ENCODE measurements at places on chromosomes 12 and 14.

GRCh38 chr12:122845041-122845864 lies 10.0 kb downstream of the HIP1R start:
- no peak for DNase-seq

DNA sequence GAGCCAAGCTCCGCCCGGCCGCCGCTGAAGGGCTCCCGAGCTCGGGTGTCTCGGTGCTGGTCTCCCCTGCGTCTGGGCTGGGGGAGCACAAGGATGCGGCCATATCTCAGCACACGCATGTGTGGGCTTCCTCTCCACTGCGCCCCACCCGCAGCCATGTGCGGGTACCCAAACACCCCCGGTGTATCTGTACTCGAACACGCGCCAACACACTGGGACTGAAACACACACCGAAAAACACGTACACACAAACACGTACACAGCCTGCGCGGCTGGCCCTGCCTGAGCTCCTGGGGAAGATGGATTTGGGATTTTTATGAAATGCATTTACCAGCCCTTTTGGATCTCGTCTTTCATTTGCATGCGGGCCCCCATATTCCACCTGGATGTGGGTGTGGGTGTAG lies 897 bp upstream of the TBX3 start:
- DNase-seq = no peak

DNA sequence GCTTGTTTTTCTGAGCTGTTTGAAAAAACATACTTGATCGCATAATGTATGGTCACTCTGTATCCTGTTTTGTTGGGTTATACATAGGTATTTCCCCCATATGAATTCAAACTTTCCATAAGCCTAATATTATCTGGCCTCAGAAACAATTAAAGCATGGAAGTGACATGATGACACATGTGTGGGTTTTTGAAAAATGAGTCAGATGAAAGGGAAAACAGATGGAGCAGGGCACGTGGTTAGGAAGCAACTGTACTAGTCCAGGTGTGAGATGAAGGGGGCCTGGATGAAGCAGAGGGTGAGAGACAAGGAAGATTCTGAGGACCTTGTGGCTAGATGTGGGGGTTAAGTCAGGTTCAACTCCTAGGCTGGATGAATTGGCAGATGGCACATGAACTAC lies 92.7 kb upstream of the DNM1L start:
- DNase-seq = no peak

- DNase-seq = no peak
Measured at GRCh38 chr12:34249271-34249670, 227.0 kb downstream of the ALG10 start.

GRCh38 chr12:66115071-66115600 lies 15.4 kb downstream of the LLPH start:
- DNase-seq = no peak
